ENCODE measurements at places on chromosomes 5 and 9.

DNA sequence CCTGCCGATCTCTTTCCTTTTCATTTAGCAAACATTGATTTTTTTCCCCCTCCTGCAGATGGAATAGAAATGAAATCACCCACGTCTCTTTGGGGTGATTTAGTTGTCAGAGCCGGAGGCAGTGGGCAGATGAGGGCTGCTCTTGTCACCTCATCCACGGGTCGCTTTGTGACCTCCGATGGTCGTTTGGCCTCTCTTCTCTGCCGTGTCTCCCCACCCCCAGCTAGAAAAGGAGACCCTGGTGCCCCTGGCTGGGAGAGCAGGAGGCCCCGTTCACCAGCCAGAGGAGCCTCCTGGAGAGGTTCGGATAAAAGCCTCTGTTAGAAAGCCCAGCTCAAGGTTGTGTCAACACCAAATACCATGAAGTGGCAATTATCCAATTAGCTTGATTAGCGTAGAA is 21.6 kb upstream of the RXRA start:
- DNase-seq: no peak

DNA sequence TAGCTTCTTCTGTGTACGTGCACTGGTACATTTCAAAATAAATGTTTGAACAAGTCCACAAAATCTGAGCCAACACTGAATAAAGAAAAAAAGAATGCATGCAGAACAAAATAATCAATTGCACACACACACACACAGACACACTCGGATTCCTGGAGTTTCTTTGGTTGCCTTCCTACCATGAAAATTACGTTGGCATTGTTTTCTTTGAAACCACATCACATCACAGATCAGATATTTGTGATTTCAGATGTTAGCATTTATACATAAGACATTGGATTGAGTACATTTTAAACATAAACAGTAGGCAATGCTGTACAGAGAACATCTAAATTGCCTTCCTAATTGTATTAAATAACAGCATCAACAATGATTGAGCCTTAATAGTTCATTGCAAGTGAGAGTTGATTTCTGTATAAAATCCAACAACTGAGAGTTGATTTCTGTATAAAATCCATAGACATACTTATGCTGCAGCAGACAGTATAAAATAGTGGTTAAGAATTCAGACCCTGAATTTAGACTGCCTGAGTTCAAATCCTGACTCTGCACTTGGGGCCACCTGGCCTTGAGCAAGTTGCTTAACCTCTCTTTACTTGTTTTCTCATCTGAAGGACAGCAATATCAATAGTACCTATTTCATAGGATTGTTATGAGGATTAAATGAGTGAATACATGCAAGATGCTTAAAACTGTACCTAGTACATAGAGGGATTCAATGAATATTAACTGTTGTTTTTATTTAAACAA is 101.7 kb upstream of the IFNE start:
- DNase-seq: no peak

GRCh38 chr9:92749934-92750315 is 14.7 kb downstream of the BICD2 start:
- DNase-seq: no peak

- no peak for DNase-seq
These were observed 481.4 kb downstream of the CHSY3 start for GRCh38 chr5:130385656-130386055.

DNA sequence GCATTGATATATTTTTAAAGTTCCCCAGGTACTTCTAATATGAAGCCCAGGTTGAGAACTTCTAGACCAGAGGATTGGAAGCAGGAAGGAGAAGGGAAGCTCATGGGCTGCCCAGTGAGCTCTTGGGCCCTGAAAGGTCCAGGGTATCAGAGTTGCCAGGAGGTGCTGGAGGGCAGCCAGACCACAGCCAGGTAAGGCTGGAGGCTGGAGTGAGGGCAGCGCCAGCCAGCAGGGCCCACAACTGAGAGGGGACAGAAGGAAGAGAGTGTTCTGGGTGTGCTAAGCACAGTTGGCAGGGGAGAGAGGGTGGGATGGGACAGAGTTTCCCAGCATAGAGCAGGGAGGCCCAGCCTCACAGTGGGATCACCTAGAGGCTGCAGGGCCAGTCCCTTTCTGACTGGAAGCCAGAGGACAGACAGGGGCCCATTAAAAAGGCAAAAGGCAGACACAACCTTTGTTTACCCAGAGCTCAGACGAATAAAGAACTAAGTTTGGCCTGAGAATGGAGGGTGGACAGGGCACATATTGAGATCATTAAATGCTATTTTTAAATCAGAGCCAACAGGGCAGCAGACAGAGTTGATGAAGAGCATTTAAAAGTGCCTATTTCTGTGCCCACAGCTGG is 94.9 kb downstream of the PDE8B start:
- no peak for DNase-seq

GRCh38 chr9:13444245-13445102 is 165.0 kb upstream of the MPDZ start:
- no peak for DNase-seq

DNA sequence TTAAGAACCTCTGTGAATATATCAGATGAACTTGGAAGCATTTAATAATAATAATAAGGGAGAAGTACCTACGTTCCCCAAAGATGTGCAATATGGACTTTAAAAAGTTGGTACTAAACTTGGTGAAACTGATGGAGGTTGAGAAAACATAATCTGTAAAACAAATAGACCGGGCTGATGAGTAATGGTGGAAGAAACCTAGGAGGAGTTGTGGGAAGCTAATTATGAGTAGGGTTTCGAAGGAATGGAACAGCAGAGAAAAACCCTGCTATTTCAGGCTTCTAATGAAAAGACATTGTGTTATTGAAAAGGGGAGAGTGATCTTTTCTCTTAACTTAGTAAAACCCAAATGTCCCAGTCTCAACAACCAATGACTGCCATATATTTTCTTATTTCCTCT is 229.3 kb downstream of the PCSK1 start:
- no peak for DNase-seq

GRCh38 chr5:177596775-177597238 is 3.1 kb upstream of the B4GALT7 start:
- no peak for DNase-seq

GRCh38 chr5:9052421-9052820 is 493.5 kb downstream of the SEMA5A start:
- no peak for DNase-seq

DNA sequence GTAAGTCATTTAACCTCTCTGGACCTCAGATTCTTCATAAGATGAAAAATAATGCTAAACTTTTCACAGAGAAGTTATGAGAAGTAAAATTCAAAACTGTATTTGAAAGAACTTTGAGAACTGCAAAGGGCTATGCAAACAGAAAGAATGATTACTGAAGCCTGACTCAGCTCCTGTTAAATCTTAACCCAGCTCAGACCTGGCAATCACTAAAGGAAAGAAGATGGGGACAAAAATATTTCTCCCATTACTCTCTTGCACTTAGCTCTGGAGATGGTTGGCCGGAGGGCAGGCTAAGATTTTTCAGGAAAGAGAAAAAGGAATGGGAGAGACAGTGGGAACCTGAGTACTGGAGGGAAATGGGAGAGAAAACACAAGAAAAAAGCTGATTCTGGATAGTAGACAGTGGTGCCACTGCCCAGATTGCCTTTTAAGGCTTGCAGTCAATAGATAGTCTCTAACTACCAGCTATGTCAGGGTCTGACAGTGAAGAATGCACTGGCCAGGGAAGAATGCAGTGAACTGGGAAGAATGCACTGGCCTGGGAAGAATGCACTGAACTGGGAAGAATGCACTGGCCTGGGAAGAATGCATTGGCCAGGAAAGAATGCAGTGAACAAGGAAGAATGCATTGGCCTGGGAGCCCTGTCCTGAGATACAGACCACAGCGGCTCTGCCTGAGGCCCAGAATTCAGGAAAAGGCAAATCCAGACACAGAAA is 25.2 kb upstream of the CEMIP2 start:
- DNase-seq: no peak

DNA sequence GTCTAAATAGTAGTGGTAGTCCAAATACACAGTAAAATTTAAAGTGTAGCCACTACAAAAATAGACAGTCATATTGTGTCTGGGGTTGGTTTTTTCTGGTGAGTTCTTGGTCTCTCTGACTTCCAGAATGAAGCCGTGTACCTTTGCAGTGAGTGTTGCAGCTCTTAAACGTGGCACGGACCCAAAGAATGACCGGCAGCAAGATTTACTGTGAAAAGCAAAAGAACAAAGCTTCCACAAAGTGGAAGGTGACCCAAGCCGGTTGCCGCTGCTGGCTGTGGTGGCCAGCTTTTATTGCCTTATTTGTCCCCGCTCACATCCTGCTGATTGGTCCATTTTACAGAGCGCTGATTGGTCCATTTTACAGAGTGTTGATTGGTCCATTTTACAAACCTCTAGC is 188.7 kb downstream of the ZNF608 start:
- no peak for DNase-seq

DNA sequence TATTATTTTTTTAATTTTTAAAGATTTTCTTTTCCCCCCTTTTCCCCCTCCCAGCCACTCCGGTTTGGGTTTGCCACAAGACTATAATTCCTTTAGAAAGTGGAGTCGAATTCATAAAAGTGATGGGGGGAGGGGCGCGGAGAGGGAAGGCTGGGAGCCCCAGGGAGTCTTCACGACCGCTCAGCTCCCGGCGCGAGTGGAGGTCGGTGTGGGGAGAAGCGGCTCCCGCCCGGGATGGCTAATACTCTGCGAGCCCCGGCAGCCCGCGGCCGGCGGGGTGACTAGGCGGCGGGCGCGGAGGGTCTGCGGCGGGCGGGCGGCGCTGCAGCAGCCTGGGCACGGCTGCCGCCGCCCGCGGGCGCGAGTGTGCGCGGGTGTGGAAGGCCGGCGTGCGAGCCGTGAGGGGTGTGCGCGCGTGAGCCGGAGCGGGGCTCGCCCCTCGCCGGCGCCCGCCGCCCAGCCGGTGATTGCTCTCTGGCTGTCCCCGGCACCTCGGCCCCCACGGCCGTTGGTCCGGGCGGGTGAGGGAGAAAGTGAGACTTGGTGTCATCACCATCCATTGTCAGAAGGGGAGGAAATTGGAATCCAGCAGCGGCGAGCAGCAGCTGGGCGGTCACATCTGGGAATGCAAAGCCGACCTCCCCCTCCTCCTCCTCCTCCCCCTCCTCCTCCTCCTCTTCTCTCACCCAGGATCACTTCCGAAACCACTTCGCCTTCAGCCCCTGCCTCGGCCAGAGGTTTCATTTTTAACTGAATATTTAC is at the start of gene PARP8:
Gene PARP8, plus strand, starts transcription at position 377 of the 762 bp plus-strand sequence. CDS start 459 bp downstream, outside the sequence.
- DNase-seq: peak; percentile 26

DNA sequence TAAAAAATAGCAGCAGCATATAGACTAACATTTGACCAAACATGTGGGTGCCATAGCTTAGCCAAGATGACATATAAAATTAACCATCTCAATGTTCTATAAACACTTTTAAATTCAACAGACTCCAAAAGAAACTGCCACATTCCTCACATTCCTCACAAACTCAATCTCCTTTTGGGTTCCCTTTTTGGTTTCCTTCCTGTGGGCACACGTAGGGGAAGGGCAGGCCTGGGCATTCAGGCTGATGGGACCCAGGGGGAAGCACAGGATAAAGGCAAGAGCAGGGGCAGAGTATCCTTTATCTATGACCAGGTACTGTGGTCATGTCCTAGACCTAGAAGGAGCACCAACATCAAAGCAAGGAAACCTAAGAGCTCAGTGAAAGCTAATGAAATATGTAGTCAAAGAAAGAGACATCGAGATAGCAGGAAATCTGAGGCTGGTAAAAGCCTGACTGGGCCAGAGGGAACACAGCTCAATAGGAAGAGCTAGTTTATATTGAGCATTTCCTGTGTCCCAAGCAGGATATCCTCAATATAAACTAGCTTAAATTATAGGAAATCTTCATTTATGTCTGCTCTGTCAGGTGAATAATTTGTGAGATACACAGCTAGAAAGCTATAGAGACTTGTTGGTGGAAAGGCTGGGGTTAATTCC is 13.6 kb upstream of the ERAP1 start:
- DNase-seq: no peak

- no peak for DNase-seq
These were observed 48.2 kb downstream of the CXXC5 start for GRCh38 chr5:139696167-139696893.

- DNase-seq: no peak
These were observed 51.0 kb downstream of the GNAQ start for GRCh38 chr9:77980622-77981021.

DNA sequence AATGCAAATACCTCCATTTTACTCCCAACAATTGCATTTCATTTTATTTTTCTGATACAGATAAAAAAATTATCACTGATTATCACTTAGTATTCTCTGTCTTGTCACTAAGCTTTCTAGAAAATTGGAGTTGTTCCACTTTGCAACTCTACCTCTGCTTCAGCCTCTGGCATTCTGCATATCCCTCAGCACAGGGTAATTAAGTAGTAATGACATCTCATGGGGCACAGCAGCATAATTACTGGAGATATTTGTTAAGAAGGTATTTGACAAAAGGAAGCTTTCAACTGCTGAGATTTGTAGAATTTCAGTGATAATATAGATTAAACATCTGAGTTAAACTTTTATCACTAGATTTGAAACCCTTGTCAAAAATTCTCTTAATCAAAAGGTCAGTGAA is 446.2 kb downstream of the HTR1A start:
- no peak for DNase-seq
